Neural crest cell (in vitro differentiated cells): ENCODE measurements at places on chromosomes 3 and 15. TPM values are rescaled to one million over a fixed set of nuclear protein-coding genes. Genes with fewer than 3 reads are reported as not detected.

The FEZF2 gene
- total RNA-seq, result 0.18 and 0.28 TPM in 2 replicates

The CLN6 gene
- 71.3 and 73.3 TPM in 2 replicates for total RNA-seq

The VWA5B2 gene
- total RNA-seq, result 0.36 and 0.56 TPM in 2 replicates

The C2CD4A gene
- total RNA-seq, result not detected in 2 replicates

The REC114 gene
- not detected in 2 replicates for total RNA-seq

The CLSTN2 gene
- 1.5 and 1.9 TPM in 2 replicates for total RNA-seq

DNA sequence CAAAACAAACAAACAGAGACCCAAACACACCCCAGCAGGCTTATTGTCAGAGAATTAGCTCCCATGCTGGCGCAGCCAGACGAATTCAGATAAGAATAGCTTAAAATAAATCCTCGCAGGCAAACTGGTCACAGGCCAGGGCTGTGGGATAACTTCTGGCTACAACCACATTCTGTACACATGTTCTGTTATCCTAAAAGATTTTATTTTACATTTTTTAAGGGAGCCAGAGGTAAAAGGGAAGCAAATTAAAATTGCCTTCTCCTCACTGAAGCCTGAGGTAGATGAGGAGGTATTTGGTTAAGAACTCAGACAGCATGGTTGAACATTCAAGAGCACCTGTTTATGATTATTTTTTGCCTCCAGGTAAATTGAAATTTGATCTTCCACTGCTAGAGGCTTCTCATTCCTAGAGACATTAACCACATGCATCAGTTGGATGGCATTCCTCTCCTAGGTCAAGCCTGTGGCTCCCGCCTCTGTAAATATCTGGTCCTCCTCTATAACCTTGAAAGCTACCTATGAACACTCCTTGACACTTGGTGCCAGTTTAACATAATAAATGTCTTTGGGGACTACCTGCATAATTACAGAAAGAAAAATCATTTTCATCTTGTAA lies 190.3 kb downstream of the SATB1 start:
- H3K4me1 ChIP-seq, result peaks cover 33% of the 10 kb centered on the region
- no peak for DNase-seq
- no peaks in the 10 kb centered on the region for H3K27me3 ChIP-seq
- H3K4me3 ChIP-seq, result no peak overlapping the region
- H3K36me3 ChIP-seq, result no peaks in the 10 kb centered on the region

DNA sequence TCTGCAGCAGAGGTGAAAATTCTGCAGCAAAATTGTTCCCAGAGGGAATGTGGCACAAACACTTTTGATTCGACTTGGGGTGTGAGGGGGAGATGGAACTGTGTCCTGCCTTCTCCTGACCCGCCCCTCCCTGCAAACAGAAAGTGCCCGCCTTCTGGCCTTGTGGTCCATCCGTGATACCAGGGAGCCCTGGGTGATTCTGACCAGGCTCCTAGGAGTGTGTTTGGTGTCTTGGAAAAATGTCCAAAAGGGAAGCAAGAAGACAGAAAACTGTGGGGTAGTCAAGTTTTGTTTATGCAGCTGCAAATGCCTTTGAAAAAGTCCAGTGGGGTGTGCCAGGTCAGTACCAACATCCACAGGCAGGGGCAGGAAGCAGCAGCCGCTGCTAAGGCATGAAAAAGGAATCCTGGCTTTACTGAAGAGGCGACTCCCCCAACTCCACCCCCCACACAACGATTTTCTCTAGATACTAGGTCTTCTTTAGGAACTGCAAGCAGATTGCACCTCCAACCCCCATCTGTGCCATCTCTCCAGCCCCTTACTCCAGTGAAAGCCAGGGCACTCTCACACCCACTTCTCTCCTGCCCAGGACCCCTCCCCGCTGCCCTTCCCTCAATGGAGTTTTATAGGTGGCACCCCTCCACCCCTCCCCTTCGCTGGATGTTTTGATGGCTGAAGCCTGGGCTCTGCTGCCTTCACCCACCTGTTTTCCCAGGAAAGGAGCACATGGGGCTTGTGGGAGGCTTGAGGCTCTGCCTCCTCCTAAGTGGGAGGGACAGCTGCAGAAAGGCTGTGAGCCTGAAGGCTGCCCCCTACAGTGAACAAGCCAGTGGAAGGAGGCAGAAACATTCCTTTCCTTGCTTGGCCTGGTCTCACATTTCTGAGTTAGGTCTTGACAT lies 82.4 kb upstream of the HERC1 start:
- no peak overlapping the region for H3K27ac ChIP-seq
- H3K36me3 ChIP-seq, result no peaks in the 10 kb centered on the region
- H3K4me3 ChIP-seq, result no peak overlapping the region
- no peak for DNase-seq
- H3K4me1 ChIP-seq, result peaks cover 25% of the 10 kb centered on the region
- no peaks in the 10 kb centered on the region for H3K27me3 ChIP-seq

- no peak overlapping the region for H3K27ac ChIP-seq
- H3K27me3 ChIP-seq, result peaks cover 88% of the 10 kb centered on the region
- no peaks in the 10 kb centered on the region for H3K36me3 ChIP-seq
- DNase-seq, result no peak
These were observed 2.4 kb upstream of the ADAMTSL3 start for GRCh38 chr15:83651541-83651940.

DNA sequence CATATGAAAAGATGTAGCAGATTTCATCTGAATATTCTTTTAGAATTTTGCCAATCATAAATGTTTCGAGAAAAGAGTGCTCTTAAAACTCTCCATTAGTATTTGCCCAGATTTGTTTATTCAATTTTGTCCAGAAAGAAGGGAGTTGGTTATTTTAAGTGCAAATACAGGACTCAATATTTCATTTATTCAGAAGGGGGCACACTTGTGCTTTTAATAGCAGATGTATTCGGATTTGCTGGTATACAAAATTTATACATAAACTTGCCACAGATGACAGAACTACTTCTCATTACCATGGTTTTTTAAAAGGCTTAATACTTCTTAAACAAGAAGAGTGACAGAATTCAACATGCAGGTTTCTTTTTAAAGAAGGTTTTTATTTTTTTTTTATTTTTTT lies 69.8 kb upstream of the GRM7 start:
- no peak overlapping the region for H3K27ac ChIP-seq
- no peaks in the 10 kb centered on the region for H3K36me3 ChIP-seq
- DNase-seq, result no peak
- no peaks in the 10 kb centered on the region for H3K27me3 ChIP-seq
- no peaks in the 10 kb centered on the region for H3K4me1 ChIP-seq

- no peak overlapping the region for H3K27ac ChIP-seq
- peak overlapping the region; percentile 78 for H3K4me3 ChIP-seq
- DNase-seq, result no peak
- H3K36me3 ChIP-seq, result no peaks in the 10 kb centered on the region
- no peaks in the 10 kb centered on the region for H3K27me3 ChIP-seq
- H3K4me1 ChIP-seq, result peaks cover 28% of the 10 kb centered on the region
These were observed 2.9 kb upstream of the NDN start for GRCh38 chr15:23690015-23690414.

- H3K27me3 ChIP-seq, result no peaks in the 10 kb centered on the region
- peaks cover 22% of the 10 kb centered on the region for H3K4me1 ChIP-seq
- no peak overlapping the region for H3K27ac ChIP-seq
- H3K36me3 ChIP-seq, result no peaks in the 10 kb centered on the region
- H3K4me3 ChIP-seq, result no peak overlapping the region
These were observed 369.4 kb downstream of the SOX2 start for GRCh38 chr3:182081096-182081495.

- no peak for DNase-seq
- H3K4me3 ChIP-seq, result no peak overlapping the region
- no peak overlapping the region for H3K27ac ChIP-seq
- no peaks in the 10 kb centered on the region for H3K36me3 ChIP-seq
These were observed 44.0 kb downstream of the TM2D3 start for GRCh38 chr15:101608201-101608600.

- H3K4me1 ChIP-seq, result peaks cover 27% of the 10 kb centered on the region
- peaks cover 22% of the 10 kb centered on the region for H3K27me3 ChIP-seq
- peak overlapping the region; percentile 21 for H3K4me3 ChIP-seq
- H3K27ac ChIP-seq, result no peak overlapping the region
- no peaks in the 10 kb centered on the region for H3K36me3 ChIP-seq
- no peak for DNase-seq
These were observed 13.7 kb upstream of the ALCAM start for GRCh38 chr3:105352976-105353375.

DNA sequence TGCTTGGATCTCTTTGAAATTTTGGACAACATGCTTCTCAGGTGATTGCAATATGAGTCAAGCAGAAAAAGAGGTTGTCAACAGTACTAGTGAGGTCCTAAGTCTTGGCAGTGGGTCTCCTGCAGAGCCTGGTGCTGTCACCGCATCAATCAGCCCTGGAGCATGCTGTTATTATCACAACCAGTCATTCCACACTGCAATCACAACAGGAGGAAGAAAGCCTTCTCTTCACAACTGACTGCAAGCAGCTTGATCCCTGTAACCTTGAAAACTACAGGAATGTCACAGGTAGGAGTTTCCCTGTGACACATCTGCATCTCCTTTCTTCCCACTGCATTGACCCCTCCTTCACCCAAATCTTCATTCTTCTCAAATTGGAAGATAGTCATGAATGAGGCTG lies 451.1 kb upstream of the ATP11B start:
- no peak overlapping the region for H3K27ac ChIP-seq
- no peaks in the 10 kb centered on the region for H3K4me1 ChIP-seq
- peaks cover 8% of the 10 kb centered on the region for H3K36me3 ChIP-seq
- no peak overlapping the region for H3K4me3 ChIP-seq

- H3K27ac ChIP-seq, result no peak overlapping the region
- peaks cover 10% of the 10 kb centered on the region for H3K36me3 ChIP-seq
- H3K4me3 ChIP-seq, result no peak overlapping the region
- H3K27me3 ChIP-seq, result no peaks in the 10 kb centered on the region
- no peak for DNase-seq
- peaks cover 5% of the 10 kb centered on the region for H3K4me1 ChIP-seq
These were observed 6.8 kb downstream of the EXOSC7 start for GRCh38 chr3:44982817-44983216.

DNA sequence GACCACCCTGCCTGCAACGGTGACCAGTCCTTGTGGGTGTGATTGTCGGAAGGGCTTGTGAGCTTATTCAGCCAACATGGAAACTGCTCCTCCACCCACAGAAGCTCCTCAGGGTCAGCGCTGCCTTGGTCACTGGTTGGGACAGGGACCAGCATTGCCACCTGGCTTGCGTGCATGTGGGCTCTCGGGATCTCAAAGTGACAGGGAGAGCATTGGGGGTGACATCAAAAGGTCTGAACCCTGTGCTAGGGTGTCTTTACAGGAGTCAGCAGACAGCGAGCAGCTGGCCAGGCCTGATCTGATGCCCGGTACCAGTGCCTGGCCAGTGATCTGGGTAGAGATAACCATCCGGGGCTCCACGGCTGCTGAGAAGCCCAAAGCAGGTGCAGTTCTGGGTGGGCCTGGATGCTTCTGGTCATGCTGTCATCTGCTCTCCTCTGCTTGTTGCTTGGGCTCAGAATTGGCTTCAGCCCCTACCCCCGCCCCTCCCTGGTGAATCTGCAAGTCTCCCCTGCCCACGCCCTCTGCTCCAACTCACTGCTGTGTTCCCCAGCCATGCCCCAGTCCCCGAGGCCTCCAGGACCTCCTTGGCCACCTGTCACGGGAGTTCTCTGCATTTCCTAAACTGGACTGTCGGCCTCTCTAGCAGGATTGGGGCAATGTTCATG lies 134.8 kb downstream of the NSMCE3 start:
- peaks cover 20% of the 10 kb centered on the region for H3K4me1 ChIP-seq
- H3K27ac ChIP-seq, result no peak overlapping the region
- H3K4me3 ChIP-seq, result no peak overlapping the region
- H3K27me3 ChIP-seq, result peaks cover 11% of the 10 kb centered on the region
- no peaks in the 10 kb centered on the region for H3K36me3 ChIP-seq

- no peaks in the 10 kb centered on the region for H3K27me3 ChIP-seq
- H3K27ac ChIP-seq, result no peak overlapping the region
- no peak for DNase-seq
- H3K4me3 ChIP-seq, result no peak overlapping the region
These were observed 42.1 kb downstream of the SEMA3G start for GRCh38 chr3:52402706-52403270.

- H3K27me3 ChIP-seq, result no peaks in the 10 kb centered on the region
- DNase-seq, result peak; percentile 39
- peak overlapping the region; percentile 76 for H3K4me3 ChIP-seq
- H3K4me1 ChIP-seq, result peaks cover 14% of the 10 kb centered on the region
- H3K36me3 ChIP-seq, result no peaks in the 10 kb centered on the region
These were observed 1.1 kb downstream of the ZBTB47 start for GRCh38 chr3:42654331-42655201.

GRCh38 chr15:92091155-92091734 lies 237.7 kb downstream of the SLCO3A1 start:
- H3K4me1 ChIP-seq, result no peaks in the 10 kb centered on the region
- H3K27me3 ChIP-seq, result no peaks in the 10 kb centered on the region
- peak; percentile 63 for DNase-seq
- H3K36me3 ChIP-seq, result no peaks in the 10 kb centered on the region

DNA sequence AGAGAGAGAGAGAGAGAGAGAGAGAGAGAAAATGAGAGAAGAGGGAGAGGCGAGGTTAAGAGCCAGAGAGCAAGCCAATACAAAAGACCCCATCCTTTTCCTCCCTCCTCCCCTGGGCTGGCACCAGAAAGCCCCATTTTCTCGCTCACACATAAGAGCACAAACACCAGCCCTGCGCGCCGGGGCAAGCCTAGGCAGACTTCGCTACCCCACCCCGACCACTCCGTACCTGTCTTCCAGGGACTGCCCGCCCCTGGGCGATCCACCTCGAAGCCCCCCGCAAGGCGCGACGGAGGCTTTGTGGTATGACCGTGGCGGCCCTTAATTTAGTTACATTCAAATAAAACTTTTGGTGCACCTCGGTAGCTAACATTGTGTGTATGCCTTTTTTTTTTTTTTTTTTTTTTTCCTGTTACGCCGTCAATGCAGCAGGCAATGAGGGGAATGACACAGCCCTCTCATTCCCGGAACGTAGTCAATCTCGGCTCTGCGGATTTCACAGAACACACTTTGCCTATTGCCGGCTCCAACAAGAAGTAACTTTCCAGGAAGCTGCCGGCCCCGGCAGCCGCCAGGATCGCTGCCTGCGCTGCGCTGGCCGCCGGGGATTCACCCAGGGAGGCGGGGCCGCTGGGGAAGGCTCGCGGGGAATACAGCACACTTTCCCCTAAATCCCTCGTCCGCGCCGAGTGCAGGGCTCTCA lies 7.7 kb downstream of the BCL6 start:
- peaks cover 47% of the 10 kb centered on the region for H3K4me1 ChIP-seq
- peak overlapping the region; percentile 96 for H3K4me3 ChIP-seq
- H3K27me3 ChIP-seq, result peaks cover 32% of the 10 kb centered on the region

DNA sequence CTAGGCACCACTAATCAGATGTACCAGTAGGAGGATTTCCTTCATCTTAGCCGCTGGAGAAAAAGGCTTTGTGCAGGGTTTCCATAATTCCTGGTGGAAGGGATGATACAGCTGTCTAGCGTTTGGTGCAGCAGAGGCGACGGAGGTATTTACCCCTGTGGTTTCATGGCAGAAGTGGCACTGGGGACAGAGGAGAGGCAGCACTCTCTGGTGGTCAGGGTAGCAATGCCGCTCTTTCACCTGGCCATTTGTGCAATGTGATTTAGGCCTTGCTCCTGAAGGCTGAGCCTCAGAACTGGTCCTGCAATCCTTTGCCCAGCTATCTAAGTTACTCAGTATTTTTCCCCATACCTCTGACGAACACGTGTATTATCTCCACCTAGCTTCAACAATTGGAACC lies 47.1 kb upstream of the BNIP2 start:
- no peaks in the 10 kb centered on the region for H3K36me3 ChIP-seq
- no peak for DNase-seq
- no peak overlapping the region for H3K4me3 ChIP-seq
- H3K4me1 ChIP-seq, result no peaks in the 10 kb centered on the region

GRCh38 chr15:31385736-31386135 lies 59.1 kb downstream of the KLF13 start:
- H3K27me3 ChIP-seq, result peaks cover 9% of the 10 kb centered on the region
- no peak overlapping the region for H3K27ac ChIP-seq
- H3K4me1 ChIP-seq, result peaks cover 4% of the 10 kb centered on the region
- DNase-seq, result no peak
- peaks cover 7% of the 10 kb centered on the region for H3K36me3 ChIP-seq
